ENCODE measurements at places on chromosomes 12 and 14.

DNA sequence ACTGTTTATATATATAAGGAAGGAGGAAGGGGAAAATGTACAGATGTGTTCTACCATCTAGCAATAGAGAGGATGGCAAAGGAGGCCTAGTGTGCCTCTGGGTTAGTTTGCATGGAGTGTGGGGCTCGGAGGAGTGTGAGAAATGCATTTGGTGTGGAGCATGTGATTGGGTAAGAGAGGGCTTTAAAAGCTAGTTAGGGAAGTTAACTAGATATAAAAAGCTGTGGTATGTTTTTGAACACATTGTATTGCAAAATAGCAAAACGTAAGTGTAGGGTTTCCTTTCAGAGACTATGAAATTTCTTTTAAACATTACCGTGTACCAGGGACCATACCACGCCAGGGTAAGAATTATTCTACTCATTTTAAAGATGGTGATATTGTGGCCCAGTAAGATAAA, 53.3 kb upstream of the STXBP6 start:
- no peak for DNase-seq

DNA sequence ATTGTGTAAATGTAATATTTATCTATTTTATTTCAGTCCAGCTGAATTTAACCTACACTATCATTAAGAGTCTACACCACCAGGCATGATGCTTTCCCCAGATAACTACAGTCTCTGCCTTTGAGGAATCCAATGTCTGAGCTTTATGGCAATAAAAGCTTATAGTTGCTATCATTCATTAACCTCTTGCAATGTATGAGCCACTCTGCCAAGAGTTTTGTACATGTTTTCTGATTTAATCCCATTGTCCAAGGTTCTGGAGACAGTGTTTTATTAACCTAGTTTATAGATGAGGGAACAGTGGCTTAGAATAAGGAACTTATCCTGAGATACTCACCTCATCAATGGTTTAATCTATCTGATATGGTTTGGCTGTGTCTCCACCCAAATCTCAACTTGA, 17.1 kb upstream of the KITLG start:
- no peak for DNase-seq

DNA sequence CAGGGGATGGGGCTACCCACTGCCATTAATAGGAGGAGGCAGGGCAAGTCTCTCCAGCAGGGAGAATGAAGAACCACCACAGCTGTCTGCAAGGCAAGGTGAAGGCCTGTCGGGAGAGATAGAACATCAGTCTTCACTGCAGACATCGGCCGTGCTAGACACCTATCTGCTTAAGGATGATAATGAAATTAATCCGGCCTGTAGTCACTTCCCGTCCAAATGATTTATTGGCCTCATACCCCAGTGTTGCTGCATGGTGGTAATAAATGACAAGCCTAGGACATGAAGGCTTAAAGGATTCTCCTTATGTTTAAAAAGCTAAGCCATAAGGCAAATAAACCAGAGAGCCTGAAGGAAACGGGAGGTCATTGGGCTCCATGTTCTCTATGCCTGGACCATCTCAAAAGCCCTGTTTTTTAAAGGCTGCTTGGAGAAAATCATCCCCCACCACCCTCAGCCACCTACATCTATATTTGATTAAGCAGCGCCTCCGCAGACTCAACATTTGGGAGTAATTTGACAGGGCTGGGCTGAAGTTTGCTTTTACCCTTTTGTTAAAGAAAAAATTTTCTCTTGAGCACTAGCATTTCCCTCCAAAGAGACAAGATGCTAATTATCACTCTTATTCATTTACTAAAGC, 137.7 kb downstream of the PLXNC1 start:
- no peak for DNase-seq

DNA sequence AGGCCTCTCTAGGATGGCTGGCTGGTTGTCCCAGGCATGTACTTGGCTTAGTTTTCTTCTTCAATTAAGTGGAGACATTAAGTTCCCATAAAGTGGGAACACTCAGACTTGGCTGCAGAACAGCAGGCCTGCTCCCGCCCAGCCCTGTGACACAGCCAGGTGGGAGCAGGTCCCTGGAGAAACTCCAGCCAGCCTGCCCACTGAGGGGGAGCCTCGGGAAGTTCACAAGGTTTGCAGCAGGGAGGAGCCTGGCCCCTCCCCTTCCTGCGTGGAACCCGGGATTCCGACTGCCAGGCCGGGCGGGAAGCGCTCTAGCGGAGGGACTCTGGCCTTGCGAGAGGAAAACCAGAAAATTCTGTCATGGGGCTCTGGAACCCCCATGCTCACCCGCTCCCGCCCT, 98.3 kb upstream of the EVL start:
- no peak for DNase-seq

DNA sequence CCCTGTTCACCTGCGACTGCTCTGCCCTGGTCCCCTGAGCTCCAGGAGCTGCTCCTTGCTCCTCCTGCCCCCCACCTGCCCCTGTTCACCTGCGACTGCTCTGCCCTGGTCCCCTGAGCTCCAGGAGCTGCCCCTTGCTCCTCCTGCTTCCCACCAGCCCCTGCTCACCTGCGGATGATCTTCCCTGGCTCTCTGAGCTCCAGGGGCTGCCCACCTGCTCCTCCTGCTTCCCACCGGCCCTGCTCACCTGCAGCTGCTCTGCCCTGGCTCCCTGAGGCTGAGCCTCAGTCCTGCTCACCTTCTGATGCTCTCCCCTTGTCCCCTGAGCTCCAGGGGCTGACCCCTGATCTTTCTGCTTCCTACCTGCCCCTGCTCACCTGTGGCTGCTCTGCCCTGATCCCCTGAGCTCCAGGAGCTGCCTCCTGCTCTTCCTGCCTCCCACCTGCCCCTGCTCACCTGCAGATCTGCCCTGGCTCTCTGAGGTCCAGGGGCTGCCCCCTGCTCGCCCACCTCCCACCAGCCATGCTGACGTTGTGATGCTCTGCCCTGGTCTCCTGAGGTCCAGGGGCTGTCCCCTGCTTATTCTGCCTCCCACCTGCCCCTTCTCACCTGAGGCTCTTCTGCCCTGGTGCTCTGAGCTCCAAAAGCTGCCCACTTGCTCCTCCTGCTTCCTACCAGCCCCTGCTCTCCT, 219.2 kb downstream of the TMEM121 start:
- DNase-seq: no peak

GRCh38 chr12:26043135-26044006, 81.5 kb downstream of the BHLHE41 start:
- DNase-seq: no peak

GRCh38 chr14:95998656-95999055, 40.5 kb upstream of the C14orf132 start:
- peak; percentile 39 for DNase-seq

DNA sequence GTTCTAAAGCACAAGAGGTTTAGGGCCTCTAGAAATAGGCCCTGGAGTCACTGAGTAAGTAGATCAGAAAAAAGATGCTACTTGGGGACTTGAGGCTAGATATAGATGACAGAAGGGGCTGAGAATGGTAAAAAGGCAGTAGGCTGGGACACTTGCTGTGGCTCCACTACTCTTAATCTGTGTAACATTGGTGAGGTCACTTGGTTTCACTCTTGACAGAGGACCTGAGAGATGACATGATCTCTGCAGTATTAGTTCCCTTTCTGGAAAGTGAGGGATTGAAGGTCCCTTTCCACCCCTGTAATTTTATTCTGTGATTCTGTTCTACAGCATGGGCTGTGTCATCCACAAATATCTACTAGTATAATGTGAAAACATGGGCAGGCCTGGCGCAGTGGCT, 39.7 kb downstream of the MAPKAPK5 start:
- DNase-seq: no peak

DNA sequence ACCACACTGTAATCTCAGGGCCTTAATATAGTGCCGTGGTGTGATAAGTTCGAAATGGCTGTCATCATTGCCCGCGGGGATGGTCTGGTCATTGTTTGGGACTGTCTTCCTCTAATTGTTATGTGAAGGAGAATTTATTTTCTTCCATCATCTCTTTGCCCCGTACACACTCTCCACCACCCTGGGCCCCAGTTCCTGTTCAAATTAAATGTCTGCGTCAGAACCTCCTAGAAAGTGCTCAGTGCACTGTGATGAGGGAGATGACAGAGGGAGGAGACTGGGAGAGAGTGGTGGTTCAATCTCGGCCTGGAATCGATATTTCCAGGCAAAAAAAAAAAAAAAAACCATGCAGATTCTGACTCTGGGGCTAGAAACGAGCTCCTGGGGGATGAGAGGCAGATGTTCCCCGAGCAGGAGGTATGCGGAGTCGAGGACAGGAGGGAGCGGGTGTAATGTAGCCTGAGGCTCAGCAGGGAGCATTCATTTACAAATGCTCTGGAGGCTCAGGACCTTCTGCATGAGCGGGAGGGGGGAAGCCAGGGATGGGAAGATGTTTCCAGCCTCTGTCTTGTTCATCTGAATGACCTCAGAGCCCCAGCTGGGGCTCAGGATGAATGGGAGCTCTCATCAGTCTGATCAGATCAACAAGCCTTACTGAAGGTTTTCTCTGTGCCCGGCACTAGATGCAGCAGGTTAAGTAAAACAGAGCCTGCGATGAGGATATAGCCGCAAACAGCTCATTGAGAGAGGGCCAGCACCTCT, 219.5 kb downstream of the TBX5 start:
- DNase-seq: no peak

- no peak for DNase-seq
These were observed 1372.7 kb downstream of the AACS start for GRCh38 chr12:126437934-126438333.

GRCh38 chr12:20415028-20415427, 46.7 kb downstream of the PDE3A start:
- DNase-seq: no peak

- DNase-seq: no peak
These were observed 314.1 kb downstream of the TMEM121 start for GRCh38 chr14:105840266-105841021.

- DNase-seq: no peak
These were observed 35.9 kb upstream of the EGLN3 start for GRCh38 chr14:33986804-33987203.

GRCh38 chr14:95274874-95275273, 44.8 kb downstream of the CLMN start:
- DNase-seq: no peak

DNA sequence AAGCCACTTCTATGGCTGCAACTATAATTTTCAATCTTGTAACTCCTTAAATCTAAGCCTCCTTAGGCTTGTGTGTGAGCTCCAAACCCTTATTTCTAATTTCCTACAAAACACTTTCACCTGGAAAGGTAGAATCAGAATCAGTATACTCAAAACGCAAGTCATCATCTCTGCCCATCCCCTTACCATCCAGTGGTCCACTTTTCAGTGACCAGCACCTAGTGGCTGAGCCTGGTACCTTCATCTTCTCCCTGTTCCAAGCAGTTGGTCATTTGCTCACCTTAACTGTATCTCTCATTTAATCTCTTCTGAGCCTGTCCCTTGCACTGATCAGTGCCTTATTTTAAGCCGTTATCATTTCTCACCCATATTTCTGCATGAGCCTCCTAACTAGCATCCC, 107.9 kb downstream of the PPM1H start:
- DNase-seq: no peak

DNA sequence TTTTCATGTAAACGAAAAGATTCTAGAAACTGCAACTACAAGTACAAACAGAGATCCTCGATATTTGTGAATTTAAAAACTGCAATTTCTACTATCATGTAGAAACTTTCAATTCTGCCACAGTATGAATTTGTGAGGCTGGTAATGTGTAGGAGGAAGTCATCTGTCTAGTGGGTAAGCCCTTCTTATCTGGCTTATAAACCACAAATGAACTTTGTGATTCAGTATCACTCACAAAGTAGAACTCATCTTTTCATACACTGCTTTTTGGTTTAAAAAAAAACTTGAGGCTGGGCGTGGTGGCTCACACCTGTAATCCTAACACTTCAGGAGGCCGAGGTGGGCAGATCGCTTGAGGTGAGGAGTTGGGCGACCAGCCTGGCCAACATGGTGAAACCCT, 20.7 kb downstream of the GTF2A1 start:
- DNase-seq: no peak

DNA sequence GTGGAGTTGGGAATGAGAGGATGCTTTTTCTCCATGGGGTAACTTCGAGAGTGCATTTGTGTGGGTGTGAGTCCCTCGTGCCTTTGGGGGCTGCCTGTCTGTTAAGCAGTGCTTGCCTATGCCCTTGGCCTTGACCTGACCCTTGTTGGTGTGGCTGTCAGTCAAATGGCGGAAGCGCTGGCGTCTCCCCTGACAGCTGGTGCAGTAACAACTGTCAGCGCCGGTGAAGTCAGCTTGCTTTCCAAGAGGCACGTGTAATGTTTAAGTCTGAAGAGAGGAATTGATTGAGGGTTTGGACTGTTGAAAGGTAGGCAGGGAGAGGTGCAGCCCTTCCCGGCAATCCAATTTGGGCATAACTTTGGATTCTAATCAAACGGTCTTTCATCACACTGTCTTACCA, 211.3 kb downstream of the AACS start:
- DNase-seq: no peak

DNA sequence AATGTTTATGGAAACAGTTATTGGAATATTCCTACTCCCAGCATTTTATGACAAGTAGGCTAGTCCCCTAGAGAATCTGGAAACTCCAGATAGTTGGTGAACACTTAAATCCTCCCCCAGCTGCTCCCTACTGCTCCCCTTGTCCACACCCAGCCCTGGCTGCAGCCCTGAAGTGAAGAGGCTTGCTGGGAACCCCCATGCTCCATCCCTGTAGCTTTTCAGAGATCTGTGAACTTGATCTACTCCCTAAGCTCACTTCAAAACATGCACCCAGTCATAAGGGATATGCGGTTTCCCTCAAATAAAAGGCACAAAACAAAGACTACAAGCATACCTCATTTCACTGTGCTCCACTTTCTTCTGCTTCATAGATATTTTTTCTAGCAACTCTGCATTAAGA, 33.2 kb downstream of the EGLN3 start:
- DNase-seq: no peak

- no peak for DNase-seq
These were observed 19.1 kb downstream of the AMN start for GRCh38 chr14:102941419-102942011.

DNA sequence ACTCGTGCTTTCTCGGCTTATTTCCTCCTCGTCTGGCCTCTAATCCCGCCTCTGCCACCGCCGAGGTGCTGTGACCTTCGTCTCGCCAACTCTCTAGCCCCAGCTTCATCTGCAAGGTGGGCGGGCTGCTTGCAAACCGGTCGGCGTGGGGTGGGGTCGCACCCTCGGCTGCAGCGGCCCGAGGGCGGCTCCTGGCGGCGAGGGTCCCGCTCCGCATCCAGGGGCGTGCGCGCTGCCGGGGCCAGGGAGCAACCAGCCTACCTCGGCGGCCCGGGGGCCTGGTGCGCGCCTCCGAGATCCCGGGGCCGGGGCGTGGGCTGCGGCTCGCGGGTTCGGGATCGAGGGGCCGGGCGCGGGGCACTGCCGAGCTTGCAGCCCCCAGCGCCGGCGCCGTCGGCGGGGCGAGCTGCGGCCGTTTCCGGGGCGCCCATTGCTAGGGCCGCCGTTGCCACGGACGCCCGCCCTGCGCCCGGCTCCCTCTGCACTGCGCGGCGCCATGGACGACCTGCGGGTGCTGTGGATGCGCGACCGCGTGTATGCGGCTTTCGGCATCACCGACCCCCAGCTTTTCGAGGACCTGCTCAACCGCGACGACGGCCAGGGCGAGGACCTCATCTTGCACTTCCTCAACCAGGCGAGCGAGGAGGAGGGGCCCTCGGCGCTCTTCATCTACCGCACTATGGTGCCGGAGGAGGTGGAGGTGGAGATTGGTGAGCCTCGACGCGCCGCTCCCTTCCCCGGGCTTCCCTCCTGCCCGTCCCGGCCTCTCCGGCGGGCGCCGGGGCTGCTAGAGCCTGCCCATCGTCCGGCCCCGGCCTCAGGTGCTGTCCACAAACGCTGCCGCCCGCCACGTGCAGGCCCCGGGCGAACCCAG, at the start of gene DNAH10:
TSS of gene DNAH10 (plus strand) at position 461 of the 874 bp plus-strand sequence. CDS start at position 497, 36 bp downstream.
- peak; percentile 28 for DNase-seq

All from NCI-H748 treated with DMSO at 0.1 percent for 48 hours (cell line).